ENCODE measurements at places on chromosomes 3 and 15.

GRCh38 chr3:168003911-168004310 is 91.8 kb downstream of the GOLIM4 start:
- no peaks in the 10 kb centered on the region for H3K4me1 ChIP-seq
- H3K36me3 ChIP-seq = no peaks in the 10 kb centered on the region
- no peak overlapping the region for H3K27ac ChIP-seq
- no peak overlapping the region for H3K4me3 ChIP-seq
- DNase-seq = no peak

GRCh38 chr3:71511037-71511436 is 72.5 kb downstream of the FOXP1 start:
- H3K4me1 ChIP-seq = peaks cover 16% of the 10 kb centered on the region
- H3K27me3 ChIP-seq = no peaks in the 10 kb centered on the region
- H3K4me3 ChIP-seq = peak overlapping the region; percentile 14
- no peak for DNase-seq
- H3K36me3 ChIP-seq = no peaks in the 10 kb centered on the region

DNA sequence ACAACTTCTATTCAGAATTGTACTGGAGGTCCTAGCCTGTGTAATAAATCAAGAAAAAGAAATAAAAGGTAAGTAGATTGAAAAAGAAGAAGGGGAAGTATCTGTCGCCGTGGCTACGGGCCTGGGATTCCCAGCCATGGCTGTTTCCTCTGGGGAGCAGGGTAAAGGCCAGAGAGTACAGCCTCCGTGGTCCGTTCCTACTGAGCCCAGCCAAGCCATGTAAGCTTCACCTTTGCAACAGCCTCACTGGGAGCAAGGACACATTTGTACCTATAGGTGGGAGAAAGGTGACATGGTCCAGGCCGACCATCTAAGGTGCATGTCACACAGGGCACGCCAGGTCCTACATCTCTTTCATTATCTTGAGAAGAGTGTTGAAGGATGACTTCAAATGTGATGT is 71.3 kb downstream of the ANP32A start:
- no peak overlapping the region for H3K27ac ChIP-seq
- no peaks in the 10 kb centered on the region for H3K36me3 ChIP-seq
- H3K27me3 ChIP-seq = no peaks in the 10 kb centered on the region
- DNase-seq = no peak
- H3K4me1 ChIP-seq = no peaks in the 10 kb centered on the region
- no peak overlapping the region for H3K4me3 ChIP-seq

DNA sequence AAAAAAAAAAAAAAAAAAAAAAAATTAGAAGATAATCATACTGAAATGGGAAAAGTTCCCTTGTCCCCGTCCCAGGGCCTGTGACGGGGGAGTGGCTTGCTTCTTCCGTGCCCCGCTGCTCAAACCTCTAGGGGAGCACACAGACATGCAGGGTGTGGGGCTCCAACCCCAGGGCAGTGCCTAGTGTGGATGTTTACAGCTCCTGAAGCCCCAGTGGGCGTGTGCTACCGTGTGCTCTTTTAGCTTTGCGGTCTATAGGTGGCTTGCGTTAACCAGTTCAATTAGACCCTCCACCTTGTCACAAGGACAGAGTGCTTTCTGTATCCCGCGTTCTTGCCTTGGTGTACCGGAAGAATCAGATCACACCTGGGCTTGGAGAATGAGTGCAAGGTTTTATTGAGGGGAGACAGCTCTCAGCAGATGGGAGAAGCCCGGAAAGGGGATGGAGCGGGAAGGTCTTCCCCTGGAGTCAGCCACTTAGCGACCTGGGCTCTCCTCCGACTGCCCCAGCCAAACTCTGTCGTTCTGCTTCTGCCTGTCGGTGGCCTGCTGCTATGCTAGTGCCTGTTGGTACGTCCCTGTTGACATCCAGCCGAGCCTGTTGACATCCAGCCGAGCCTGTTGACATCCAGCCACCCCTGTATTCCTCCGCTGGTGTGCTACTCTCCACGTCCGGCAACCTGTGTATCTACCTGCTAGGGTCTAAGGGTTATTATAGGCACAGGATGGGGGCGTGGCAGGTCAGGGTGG is 569.8 kb downstream of the VGLL3 start:
- H3K27me3 ChIP-seq = no peaks in the 10 kb centered on the region
- DNase-seq = no peak
- H3K4me1 ChIP-seq = no peaks in the 10 kb centered on the region
- H3K27ac ChIP-seq = no peak overlapping the region
- H3K4me3 ChIP-seq = no peak overlapping the region
- no peaks in the 10 kb centered on the region for H3K36me3 ChIP-seq

- peaks cover 39% of the 10 kb centered on the region for H3K4me1 ChIP-seq
- DNase-seq = no peak
- no peaks in the 10 kb centered on the region for H3K27me3 ChIP-seq
- H3K4me3 ChIP-seq = no peak overlapping the region
- no peaks in the 10 kb centered on the region for H3K36me3 ChIP-seq
Measured at GRCh38 chr15:93146601-93147000, 57.6 kb upstream of the RGMA start.

GRCh38 chr3:161025911-161026310 is 79.2 kb downstream of the B3GALNT1 start:
- H3K27me3 ChIP-seq = no peaks in the 10 kb centered on the region
- DNase-seq = no peak
- H3K4me3 ChIP-seq = no peak overlapping the region
- H3K27ac ChIP-seq = no peak overlapping the region
- no peaks in the 10 kb centered on the region for H3K36me3 ChIP-seq
- H3K4me1 ChIP-seq = no peaks in the 10 kb centered on the region

- H3K27ac ChIP-seq = no peak overlapping the region
- no peaks in the 10 kb centered on the region for H3K36me3 ChIP-seq
- DNase-seq = no peak
- no peak overlapping the region for H3K4me3 ChIP-seq
Measured at GRCh38 chr15:72967397-72967796, 84.9 kb upstream of the NEO1 start.

DNA sequence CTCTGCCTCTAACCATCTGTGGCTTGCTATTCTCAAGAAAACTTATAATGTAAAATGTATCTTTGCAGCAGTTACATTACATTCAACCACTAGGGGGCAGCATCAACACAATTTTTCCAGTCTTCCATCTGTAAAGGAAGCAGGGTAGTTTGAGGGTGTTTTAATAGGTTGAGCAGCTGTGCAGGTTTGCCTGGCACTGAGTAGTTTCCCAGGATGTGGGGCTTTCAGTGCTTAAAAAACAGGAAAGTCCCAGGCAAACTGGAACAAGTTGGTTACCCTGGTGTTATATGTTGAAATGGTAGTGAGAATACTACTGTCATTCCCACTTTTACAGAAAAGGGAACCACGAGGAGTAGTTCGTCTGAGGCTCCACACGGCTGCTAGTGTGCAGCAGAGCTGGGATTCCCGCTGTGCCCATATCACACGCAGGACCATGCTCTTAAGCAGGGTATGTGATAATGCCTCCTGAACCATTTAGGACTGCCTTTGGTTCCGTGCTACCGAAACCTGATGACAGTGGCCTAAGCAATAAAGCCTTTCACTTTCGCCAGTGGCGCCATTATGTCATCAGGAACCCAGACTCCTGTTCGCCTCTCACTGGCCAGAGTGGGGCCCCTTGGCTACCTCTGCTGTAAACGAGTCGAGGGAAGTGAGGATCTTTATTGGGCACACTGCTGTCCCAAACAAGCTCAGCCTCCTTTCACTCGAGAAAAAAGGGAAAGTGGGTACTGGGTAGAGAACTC is 64.7 kb upstream of the ZBTB38 start:
- no peak for DNase-seq
- no peak overlapping the region for H3K27ac ChIP-seq
- H3K36me3 ChIP-seq = no peaks in the 10 kb centered on the region
- H3K4me1 ChIP-seq = no peaks in the 10 kb centered on the region
- no peak overlapping the region for H3K4me3 ChIP-seq
- no peaks in the 10 kb centered on the region for H3K27me3 ChIP-seq

GRCh38 chr3:55951388-55951787 is 464.3 kb upstream of the WNT5A start:
- H3K27ac ChIP-seq = no peak overlapping the region
- no peak for DNase-seq
- H3K4me1 ChIP-seq = no peaks in the 10 kb centered on the region

GRCh38 chr3:109478614-109479013 is 141.3 kb upstream of the DPPA4 start:
- H3K27ac ChIP-seq = no peak overlapping the region
- H3K4me3 ChIP-seq = no peak overlapping the region
- H3K4me1 ChIP-seq = no peaks in the 10 kb centered on the region
- H3K36me3 ChIP-seq = no peaks in the 10 kb centered on the region
- no peaks in the 10 kb centered on the region for H3K27me3 ChIP-seq

- no peaks in the 10 kb centered on the region for H3K27me3 ChIP-seq
- H3K4me1 ChIP-seq = no peaks in the 10 kb centered on the region
- no peak for DNase-seq
- no peaks in the 10 kb centered on the region for H3K36me3 ChIP-seq
Measured at GRCh38 chr15:64282701-64283100, 73.3 kb downstream of the CSNK1G1 start.

DNA sequence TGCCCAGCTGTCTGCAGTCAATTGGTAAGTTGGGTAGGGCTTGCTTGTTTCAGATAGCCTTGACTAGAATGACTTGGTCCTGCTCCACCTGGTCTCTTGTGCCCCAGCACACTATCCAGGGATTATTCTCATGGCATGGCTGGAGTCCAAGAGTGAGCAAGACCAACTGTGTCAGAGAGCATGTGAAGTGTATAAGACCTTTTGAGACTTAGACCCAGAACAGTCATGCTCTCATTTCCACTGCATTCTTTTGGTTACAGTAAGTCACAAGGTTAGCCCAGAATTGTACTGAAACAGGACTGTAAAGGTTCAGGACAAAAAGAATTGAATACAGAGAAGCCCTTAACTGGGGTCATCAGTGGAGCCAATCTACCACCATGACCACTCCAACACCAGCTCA is 650.8 kb upstream of the ADAMTS9 start:
- DNase-seq = no peak
- H3K36me3 ChIP-seq = no peaks in the 10 kb centered on the region
- no peaks in the 10 kb centered on the region for H3K4me1 ChIP-seq
- no peaks in the 10 kb centered on the region for H3K27me3 ChIP-seq
- no peak overlapping the region for H3K27ac ChIP-seq
- H3K4me3 ChIP-seq = no peak overlapping the region

DNA sequence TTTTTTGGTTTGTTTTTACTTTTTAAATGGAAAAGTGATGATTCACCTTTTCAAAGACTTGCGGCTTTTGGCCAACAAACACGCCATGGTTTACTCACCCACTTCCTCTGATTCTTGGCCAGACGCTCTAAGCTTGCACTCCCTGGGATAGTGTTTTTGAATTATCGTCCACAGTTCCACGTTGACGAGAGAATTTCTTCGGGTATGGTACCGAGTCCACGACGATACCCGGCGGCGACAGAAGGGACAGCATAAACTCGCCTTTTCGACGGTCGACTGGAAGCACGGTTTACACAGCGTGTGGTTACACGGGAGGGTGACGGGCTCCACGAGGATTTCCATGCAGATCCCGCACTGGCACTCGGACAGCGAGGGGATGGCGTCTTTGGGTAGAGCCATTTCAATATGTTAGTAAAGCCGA is 783 bp downstream of the RNF168 start:
- no peaks in the 10 kb centered on the region for H3K36me3 ChIP-seq
- no peaks in the 10 kb centered on the region for H3K27me3 ChIP-seq
- H3K4me3 ChIP-seq = peak overlapping the region; percentile 91
- DNase-seq = peak; percentile 30

- no peak for DNase-seq
- H3K36me3 ChIP-seq = no peaks in the 10 kb centered on the region
- H3K27me3 ChIP-seq = no peaks in the 10 kb centered on the region
Measured at GRCh38 chr15:92906020-92906419, 5.9 kb downstream of the CHD2 start.

GRCh38 chr3:169581633-169582032 is 81.9 kb downstream of the MECOM start:
- H3K4me1 ChIP-seq = peaks cover 34% of the 10 kb centered on the region
- no peak for DNase-seq
- no peak overlapping the region for H3K4me3 ChIP-seq
- no peaks in the 10 kb centered on the region for H3K36me3 ChIP-seq
- H3K27ac ChIP-seq = no peak overlapping the region

GRCh38 chr3:24273491-24273890 is 221.2 kb downstream of the THRB start:
- H3K27ac ChIP-seq = no peak overlapping the region
- H3K27me3 ChIP-seq = no peaks in the 10 kb centered on the region

GRCh38 chr3:85935171-85935570 is 976.4 kb downstream of the CADM2 start:
- H3K4me1 ChIP-seq = no peaks in the 10 kb centered on the region
- no peaks in the 10 kb centered on the region for H3K27me3 ChIP-seq
- DNase-seq = no peak
- H3K36me3 ChIP-seq = no peaks in the 10 kb centered on the region
- no peak overlapping the region for H3K27ac ChIP-seq

DNA sequence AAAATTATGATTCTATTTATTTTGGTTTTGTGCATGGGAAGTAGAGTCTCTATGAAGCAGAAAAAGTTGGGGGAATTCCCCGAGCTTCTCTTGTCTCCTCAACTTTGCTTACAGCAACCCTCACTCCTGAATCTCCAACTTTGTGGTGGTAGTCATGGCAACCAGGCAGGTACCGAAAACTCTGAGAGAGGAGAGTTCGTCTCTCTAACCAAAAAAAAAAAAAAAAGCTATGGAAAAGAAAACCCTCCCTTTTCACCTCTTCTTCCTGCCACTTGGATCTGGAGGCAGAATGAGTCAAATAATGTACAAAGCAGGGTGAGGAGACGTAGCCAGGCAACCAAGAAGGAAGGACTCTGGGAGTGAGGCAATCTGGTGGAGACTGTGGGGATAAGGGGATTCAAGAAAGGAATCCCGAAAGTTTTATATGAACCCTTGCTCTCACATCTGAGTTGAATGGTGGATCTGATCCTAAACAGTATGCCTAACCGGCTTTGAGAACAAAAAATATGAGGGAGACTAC is 108.1 kb downstream of the PLOD2 start:
- no peak for DNase-seq
- H3K4me3 ChIP-seq = no peak overlapping the region
- H3K4me1 ChIP-seq = no peaks in the 10 kb centered on the region
- no peaks in the 10 kb centered on the region for H3K36me3 ChIP-seq

- peaks cover 26% of the 10 kb centered on the region for H3K4me1 ChIP-seq
- no peaks in the 10 kb centered on the region for H3K36me3 ChIP-seq
- H3K27me3 ChIP-seq = no peaks in the 10 kb centered on the region
- peak overlapping the region; percentile 43 for H3K27ac ChIP-seq
Measured at GRCh38 chr15:76196269-76197231, 114.7 kb downstream of the ETFA start.

- H3K27ac ChIP-seq = no peak overlapping the region
- H3K4me3 ChIP-seq = no peak overlapping the region
- no peak for DNase-seq
Measured at GRCh38 chr3:2819571-2819970, 290.6 kb downstream of the IL5RA start.

GRCh38 chr3:106317141-106318055 is 448.6 kb upstream of the CBLB start:
- H3K27me3 ChIP-seq = no peaks in the 10 kb centered on the region
- DNase-seq = no peak
- no peaks in the 10 kb centered on the region for H3K36me3 ChIP-seq
- no peaks in the 10 kb centered on the region for H3K4me1 ChIP-seq
- no peak overlapping the region for H3K4me3 ChIP-seq
